ENCODE measurements at places on chromosomes 7 and 10.
A peak's percentile ranks its signal among the peaks of the same experiment; 100 is the strongest.

DNA sequence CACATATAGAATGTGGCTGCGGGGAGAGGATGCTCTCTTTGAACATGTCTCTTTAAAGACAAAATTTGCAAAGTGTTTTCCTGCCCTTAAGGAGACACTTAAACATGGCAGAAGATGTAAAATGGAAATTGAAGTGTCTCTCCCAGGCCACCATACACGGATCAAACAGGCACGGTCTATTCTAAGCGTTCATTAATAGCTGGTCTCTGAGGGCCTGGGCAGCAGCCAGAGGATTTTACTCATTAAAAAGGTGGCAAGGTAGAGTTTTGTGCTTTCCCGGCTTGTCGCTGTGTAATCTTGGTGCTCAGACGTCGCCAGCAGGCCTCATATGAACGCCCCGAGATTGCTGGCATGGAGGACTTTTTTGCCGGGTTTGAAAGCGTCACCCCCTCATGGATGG, 205.5 kb downstream of the EMX2 start:
- DNase-seq: no peak

GRCh38 chr10:58335306-58336005, 650 bp downstream of the UBE2D1 start:
- peak; percentile 33 for DNase-seq

- no peak for DNase-seq
Measured at GRCh38 chr7:1825897-1826741, 156.0 kb downstream of the ELFN1 start.

- no peak for DNase-seq
Measured at GRCh38 chr7:138898255-138898654, 82.9 kb downstream of the KIAA1549 start.

DNA sequence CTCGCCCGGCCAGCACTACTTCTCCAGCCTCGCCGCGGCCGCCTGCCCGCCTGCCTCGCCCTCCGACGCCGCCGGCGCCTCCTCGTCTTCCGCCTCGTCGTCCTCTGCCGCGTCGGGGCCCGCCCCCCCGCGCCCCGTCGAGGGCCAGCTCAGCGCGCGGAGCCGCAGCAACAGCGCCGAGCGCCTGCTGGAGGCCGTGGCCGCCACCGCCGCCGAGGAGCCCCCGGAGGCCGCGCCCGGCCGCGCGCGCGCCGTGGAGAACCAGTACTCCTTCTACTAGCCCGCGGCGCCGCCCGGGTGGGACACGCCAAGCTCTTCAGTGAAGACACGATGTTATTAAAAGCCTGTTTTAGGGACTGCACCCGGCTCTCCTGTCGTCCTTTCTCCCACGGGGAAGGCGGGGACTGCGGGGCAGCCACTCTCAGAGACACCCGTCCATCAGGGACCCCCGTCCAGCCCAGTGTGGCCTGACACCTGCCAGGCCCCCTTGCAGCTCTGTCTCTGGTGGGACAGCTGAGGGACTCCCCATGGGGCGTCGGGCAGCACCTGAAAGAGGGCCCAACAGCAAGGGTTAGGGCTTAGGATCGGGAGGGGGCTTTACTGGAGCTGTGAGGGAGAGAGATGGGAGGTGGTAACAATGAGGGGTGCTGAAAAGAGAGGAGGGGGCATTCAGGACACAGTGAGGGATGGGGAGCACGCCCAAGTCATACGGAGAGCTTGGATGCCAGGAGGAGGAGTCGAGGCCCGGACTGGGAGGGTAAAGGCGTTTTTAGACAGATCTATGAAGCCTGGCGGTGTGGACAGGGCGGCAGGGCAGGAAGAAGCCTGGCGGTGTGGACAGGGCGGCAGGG, 34.7 kb downstream of the SPDYE6 start:
- no peak for DNase-seq

DNA sequence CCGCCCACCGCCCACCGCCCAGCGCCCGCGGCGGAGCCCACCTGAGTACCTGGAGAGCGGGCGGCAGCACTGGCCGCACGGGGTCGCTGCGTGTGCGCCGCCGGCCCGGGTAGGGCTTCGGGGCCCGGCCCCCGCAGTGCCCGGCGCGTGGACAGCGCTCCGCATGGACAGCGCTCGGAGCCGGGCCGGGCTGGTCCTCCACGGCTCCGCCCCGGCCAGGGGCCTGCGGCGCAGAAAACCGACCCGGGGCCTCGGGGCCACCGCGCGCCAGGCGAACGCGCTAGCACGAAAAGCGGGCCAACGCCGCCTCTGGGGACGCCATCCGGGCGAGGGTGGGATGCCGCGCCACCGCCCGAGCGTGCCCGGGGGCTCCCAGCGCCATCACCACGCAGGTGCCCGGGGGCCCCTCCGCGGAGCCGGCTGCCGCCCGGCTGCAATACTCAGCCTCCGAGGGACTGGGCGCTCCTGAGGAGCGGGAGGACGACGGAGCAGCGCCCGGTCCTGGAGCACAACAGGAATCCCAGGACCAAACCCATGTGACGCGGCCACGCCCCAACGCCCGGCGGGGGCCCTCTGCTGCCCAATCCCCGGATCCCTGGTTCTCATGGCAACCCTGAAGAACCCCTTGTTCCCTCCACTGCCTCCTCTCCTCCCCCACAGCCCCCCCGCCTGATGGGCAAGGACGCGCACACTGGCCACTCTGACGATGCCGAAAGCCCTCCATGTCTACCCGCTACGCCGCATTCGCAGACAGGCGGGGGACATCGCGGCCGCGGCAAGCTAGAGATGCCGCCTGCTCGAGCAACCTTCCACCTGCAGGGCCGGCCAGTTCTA, at the start of gene GRB10:
TSS of gene GRB10 (minus strand) at position 522 of the 834 bp plus-strand sequence. CDS start 50,574 bp downstream, outside the sequence.
- DNase-seq: no peak

DNA sequence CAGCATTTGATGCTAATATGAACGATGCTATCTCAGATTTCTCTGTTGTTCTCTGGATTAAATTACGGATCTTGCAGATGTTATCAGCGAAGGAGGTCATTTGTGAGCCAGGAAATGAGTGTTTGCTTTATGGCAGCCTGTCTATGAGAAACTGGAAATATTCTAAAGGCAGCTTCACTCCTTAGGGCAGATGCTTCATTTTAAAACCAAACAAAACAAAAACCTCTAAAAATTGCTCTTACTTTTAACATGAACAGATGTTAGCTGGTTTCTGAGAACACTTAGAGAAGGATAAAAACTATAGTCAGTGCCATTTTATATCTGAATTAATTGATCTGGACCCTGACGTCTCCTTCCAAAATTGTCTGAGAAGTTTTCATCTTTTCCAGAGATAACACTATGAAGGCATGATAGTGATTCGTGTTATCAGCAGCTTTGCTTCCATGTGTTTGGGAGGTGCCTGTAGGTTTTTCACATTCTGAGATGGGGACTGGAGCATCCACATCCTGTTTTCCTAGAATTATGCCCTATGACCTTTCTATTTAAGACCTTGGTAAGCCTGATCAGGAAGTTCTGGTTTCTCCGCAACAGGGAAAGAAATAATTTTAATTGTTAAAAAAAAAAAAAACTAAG, 53.1 kb downstream of the CPED1 start:
- DNase-seq: no peak

- DNase-seq: no peak
Measured at GRCh38 chr7:29254591-29254990, 60.0 kb downstream of the CHN2 start.

DNA sequence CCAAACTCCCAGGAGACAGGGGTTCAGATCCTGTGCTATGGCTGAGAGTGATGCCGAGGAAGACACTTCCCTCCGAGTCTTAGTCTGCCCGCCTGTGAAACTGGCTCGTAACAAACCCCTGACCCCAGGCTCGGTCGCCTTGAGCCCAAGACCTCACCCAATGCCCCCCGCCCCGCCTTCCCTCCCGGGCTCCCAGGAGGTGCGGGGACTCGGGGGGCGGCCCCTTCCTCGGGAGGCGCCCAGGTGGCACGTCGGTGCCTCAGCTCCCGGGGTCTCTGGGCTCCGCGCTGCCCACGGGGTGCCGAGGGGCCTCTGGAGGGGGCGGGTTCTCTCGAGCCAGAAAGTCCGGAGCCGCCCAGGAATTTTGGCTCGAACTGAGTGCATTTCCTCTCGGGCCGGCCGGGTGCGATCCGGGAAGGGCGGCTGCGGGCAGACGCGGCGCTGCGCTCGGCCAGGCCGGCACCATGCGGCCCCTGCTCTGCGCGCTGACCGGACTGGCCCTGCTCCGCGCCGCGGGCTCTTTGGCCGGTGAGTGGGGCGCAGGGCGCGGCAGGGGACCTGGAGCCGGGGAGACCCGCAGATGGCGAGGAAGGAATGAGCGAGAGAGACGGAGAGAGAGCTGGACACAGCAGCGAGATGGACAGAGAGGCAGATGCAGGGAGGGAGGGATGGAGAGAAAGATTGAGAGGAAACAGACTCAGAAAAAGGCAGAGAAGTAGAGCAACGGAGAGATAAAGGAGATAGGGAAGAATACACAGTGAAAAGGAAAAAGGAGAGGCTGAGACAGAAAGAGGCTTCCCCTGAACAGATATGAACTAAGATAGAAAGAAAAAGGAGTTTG, at the start of gene PLAC9:
TSS of gene PLAC9 (plus strand) at position 432 of the 841 bp plus-strand sequence. CDS start at position 465, 33 bp downstream.
- no peak for DNase-seq

DNA sequence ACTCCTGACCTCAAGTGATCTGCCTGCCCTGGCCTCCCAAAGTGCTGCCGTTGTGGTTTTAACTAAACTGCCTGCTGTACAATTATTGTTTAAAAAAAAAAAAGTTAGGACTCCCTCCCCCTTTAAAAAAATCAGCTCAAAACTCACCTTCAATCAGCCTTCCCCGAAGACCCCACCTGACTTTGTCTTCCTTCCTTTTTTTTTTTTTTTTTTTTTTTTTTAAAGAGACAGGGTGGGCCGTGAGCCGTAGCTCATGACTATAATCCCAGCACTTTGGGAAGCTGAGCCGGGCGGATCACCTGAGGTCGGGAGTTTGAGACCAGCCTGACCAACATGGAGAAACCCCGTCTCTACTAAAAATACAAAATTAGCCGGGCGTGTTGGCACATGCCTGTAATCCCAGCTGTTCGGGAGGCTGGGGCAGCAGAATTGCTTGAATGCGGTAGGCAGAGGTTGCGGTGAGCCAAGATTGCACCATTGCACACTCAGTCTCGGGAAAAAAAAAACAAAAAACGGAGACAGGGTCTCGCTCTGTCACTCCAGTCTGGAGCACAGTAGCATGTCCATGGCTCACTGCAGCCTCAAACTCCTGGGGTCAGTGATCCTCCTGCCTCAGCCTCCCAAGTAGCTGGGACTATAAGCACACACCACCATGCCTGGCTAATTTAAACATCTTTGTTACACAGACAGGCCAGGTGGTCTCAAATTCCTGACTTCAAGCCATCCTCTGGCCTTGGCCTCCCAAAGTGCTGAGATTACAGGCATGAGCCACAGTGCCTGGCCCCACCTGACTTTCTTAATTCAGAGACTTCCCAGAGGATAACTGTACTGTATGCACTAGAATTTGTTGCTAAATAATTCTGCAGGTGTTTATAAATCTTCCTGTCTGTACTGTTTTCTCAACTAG, 3.2 kb downstream of the FIS1 start:
- DNase-seq: no peak

- peak; percentile 8 for DNase-seq
Measured at GRCh38 chr7:85261336-85261735, 74.5 kb upstream of the SEMA3D start.

GRCh38 chr7:159141660-159142059, 3.0 kb downstream of the VIPR2 start:
- no peak for DNase-seq

DNA sequence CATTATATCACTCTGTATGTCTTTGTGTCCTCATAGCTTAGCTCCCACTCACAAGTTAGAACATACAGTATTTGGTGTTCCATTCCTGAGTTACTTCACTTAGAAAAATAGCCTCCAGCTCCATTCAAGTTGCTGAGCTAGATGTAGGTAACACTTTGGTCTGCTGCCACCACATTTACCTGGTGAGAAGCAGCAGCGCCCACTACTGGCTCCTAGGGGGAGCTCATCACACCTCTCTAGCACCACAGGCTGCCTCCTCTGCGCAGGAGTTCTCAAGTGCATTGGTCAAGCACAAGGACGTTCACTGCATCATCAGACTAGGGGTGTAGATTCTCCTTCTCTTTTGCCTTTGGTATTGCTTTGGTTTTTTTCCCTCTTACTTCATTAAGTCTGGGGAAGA, 530.9 kb upstream of the AUTS2 start:
- DNase-seq: no peak

- no peak for DNase-seq
Measured at GRCh38 chr10:122475591-122476332, 14.4 kb downstream of the HTRA1 start.

DNA sequence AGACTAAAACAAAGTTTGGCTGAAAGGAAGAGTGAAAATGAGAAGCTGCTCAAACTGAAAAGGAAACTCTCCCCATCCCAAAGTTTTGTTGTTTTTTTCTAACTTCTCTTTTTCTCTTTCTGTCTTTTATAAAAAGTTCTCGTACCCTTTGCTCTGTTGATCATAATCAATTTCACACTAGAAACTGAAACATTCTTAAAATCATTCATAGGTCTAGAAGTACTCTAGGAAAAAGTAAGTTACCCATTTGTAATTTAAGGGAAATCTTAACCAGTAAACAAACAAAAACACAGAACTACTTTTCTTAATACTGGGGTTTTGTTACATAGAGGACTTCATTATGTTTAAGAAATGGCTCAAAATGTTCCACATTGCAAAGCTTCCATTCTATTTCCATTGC, 339.8 kb downstream of the SEMA3D start:
- DNase-seq: no peak
